ENCODE measurements at places on chromosomes 5 and 9.

DNA sequence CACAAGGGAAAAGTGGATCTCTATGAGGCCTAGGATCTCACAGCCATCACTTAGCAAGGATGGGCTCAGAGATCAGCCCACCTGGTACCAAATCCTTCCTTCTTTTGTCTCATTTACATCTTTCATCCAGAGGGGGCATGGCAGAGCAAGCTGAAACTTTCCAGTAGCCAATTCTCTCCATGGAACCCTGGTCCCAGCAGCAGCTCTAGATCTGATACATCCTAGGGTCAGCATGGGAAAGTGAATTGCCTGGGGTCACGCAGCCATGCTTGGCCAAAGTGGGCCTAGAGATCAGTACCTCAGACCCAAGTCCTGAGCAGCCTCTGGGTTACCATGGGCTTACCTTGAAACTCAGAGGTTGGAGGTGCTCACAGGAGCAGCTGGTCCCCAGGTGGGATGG lies 170.5 kb downstream of the GABBR2 start:
- no peak for DNase-seq

- no peak for DNase-seq
Measured at GRCh38 chr5:159746707-159747106, 169.6 kb upstream of the ADRA1B start.

DNA sequence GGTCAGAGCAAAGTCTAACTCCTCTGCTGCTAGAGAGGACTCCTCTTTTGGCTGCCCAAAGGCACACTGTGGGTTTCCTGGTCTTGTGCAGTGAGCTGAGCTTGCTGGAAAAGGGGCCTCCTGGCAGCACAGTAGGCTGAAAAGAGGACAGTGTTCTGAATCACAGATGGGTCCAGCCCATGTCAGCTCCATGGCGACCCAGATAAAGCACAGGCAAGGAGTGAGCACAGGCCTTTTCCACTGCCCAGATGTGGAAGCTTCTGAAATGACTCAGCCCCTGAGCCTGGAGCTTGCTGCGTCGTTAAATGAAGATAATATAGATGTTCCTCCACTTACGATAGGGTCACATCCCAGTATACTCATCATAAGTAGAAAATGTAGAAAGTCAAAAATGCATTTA lies 8.1 kb downstream of the CCDC180 start:
- no peak for DNase-seq

DNA sequence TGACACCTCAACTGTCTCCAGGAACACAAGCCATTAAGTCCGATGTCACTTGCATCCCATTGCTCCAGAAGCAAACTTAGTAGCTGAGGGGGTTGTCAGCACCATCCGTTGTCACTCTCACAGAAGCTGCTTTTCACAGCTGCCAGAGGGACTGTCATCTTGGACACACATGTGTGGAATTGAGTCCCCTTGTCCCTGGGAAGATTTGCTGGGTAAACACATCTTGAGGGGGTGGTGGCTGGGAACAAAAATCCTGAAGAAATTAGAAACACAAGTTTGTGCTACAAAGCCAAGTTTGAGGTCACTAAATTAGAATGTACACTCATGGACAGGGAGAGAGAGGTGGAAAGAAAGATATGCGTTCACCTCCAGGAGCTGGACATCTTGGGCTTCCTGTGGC lies 55.2 kb upstream of the ADRA1B start:
- no peak for DNase-seq

- DNase-seq, result no peak
Measured at GRCh38 chr5:87404359-87404758, 8.4 kb downstream of the CCNH start.

DNA sequence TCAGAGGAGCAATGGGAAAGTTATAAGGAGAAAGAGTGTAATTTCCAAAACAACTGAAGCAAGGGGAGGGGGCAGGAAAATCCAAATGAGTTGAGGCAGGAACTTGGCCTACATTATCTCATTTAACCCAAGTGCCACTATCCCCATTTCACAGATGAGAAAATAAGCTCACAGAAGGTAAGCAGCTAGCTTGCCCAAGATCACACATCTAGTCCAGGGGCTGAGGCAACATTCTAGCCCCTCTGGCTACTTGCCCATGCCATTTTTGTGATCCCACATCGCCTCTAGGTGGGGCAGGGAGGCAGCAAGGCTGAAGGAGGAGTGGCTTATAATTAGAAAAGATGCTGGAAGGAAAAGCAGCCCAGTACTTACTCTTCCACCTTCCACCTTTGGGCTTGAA lies 2.6 kb upstream of the PSIP1 start:
- no peak for DNase-seq

DNA sequence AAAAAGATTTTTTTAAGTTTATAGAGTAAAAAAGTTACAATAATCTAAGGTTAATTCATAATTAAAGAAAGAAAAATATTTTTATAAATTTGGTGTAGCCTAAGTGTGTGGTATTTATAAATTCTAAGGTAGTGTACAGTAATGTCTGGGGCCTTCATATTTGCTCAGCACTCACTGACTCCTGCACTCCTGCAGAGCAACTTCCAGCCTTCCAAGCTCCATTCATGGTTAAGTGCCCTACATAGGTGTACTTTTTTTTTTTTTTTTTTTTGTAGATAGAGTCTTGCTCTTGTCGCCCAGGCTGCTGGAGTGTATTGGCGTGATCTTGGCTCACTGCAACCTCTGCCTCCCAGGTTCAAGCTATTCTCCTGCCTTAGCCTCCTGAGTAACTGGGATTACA lies 10.1 kb downstream of the ACOT12 start:
- DNase-seq, result no peak

- no peak for DNase-seq
Measured at GRCh38 chr9:89955144-89955543, 350.3 kb downstream of the GADD45G start.

- no peak for DNase-seq
Measured at GRCh38 chr5:18395126-18396110, 761.2 kb downstream of the TAF11L14 start.
